Activated CD8-positive, alpha-beta memory T cell treated with anti-CD3 and anti-CD28 coated beads for 1 hour (primary cell): ENCODE measurements at places on chromosomes 11 and 22.

GRCh38 chr11:3171931-3172560, 6.9 kb upstream of the OSBPL5 start:
- no peak for DNase-seq

- DNase-seq = no peak
These were observed 21.6 kb downstream of the MAPK1 start for GRCh38 chr22:21845558-21846453.

GRCh38 chr22:29260031-29260560, 7.7 kb downstream of the RHBDD3 start:
- no peak for DNase-seq

GRCh38 chr11:120931057-120931779, 92.7 kb upstream of the TBCEL start:
- DNase-seq = no peak

DNA sequence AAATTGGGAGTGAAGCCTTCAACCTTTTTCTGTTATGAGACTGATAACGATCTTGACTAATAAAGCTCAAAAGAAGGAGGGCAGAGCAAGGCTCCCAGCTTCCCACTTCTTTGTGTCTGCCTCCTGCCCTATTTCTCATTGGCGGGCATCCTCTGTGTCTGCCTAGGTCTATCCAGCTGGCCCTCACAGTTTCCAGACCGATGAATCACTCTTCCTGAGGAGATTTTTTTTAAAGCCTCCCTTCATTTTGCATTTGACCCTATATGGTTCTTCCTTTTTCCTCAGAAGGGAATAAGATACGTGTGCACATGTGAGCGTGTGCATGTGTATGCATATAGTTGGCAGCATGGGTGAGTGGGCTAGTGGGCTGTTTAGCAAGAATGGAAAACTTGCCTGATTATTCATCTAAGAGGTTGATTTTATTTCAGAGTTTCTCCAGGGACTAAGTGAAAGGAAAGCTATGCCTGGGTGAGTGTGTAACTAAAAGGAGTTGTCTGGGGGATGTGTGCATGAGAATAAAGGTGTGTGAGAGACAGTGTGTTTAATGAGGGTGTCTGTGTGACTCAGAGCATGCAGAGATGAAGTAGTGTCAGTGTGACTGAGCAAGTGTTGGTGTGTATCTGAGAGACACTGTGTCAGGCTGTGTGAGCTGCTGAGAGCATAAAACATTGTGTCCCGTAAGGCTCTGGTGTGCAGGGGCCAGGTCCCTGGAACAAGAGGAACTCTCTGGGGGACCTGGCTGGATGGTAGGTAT, 12.2 kb downstream of the PHLDB1 start:
- DNase-seq = no peak

DNA sequence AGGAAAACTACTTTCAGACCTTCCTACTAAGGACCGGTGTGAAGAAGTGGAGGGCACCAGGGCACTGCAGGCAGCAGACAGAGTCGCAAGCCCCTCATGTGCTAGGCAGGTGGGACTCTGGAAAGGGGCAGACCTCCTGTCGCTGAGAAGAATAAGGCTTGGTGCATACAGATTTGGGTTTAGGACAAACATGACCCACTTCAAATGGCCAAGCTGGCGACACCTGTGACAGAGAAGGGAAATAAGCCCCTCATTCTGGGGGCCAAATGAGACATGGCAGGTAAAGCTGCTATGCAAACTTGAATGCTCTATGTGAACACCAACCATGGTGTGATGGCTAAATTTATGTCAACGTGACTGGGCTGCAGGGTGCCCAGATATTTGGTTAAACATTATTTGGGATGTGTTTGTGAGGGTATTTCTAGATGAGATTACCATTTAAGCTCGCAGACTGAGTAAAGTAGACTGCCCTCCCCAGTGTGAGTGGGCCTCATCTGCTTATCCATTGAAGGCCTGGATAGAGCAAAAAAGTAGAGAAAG, 112.4 kb upstream of the PITPNB start:
- no peak for DNase-seq

DNA sequence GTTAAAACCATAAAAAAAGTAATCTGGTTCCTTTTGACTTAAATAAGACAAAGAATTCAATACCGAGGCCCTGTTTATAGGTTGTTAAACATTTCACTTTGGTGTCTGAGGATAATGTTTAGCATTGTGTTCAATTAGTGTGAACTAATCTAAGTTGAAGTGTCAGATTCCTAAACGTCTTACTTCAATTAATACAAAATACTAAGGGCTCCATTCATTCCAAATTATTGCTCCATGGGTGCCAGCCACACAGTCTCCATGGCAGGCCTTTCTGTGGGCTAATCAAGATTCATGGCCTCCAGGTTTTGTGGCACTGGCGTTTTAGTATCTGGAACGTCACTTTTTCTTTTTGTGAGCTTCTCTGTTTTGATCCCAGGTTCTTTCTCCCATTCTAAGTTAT, 89.4 kb downstream of the TMEM135 start:
- no peak for DNase-seq

- no peak for DNase-seq
These were observed 94.1 kb downstream of the USP35 start for GRCh38 chr11:78282821-78283220.

GRCh38 chr22:45743687-45744086, 72.1 kb downstream of the ATXN10 start:
- DNase-seq = no peak

- DNase-seq = no peak
These were observed 2.5 kb downstream of the DBX1 start for GRCh38 chr11:20157728-20158127.

DNA sequence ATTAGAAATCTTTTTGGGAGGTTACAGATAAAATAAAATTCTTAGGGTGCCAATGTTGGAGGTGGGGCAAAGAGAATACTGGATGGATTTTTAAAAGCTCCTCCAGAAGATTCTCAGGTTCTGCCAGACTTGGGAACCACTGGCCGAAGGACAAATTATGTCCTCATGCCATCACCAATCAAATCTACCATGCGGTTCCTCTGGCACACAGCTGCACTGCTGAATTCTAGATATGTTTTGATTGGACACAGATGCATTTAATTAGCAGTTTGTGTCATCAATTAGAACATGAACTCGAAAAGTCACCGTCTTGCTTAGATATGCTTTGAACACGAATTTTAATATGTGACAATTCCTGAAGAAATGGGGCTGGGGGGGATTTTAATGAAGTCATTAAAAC, 1269.2 kb downstream of the LRRC4C start:
- DNase-seq = no peak

GRCh38 chr11:73160005-73160760, 18.1 kb upstream of the FCHSD2 start:
- no peak for DNase-seq

GRCh38 chr11:131904756-131905155, 534.3 kb downstream of the NTM start:
- DNase-seq = no peak

DNA sequence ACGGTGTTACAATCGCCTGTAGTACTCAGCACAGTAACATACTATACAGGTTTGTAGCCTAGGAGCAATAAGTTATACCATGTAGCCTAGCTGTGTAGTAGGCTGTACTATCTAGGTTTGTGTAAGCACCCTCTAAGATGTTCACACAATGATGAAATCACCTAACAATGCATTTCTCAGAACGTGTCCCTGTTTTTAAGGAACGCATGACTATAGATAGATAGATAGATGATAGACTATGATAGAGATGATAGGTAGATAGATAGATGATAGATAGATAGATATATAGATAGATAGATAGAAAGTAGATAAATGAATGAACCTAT, 203.9 kb downstream of the FAM76B start:
- DNase-seq = no peak

DNA sequence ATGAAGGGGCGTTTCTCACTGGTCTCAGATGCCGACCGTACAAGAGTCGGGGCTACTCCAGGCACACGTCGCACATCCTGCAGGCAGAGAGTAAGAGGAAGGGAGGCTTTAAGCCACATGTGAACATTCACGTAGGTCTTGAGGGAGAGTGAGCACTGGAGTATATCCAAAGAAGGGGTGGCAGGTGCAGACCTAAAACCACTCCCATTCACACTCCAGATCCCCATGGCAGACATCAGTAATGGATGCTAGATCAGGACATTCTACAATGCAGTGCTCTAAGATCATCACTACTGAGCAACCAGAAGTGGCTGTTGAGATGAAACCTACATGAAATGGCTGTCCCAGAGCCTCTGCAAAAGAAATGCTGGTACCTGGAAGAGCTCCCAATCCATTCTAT, 39.0 kb downstream of the WT1 start:
- DNase-seq = no peak

- DNase-seq = no peak
These were observed 69.7 kb upstream of the SLC6A5 start for GRCh38 chr11:20529757-20530156.

DNA sequence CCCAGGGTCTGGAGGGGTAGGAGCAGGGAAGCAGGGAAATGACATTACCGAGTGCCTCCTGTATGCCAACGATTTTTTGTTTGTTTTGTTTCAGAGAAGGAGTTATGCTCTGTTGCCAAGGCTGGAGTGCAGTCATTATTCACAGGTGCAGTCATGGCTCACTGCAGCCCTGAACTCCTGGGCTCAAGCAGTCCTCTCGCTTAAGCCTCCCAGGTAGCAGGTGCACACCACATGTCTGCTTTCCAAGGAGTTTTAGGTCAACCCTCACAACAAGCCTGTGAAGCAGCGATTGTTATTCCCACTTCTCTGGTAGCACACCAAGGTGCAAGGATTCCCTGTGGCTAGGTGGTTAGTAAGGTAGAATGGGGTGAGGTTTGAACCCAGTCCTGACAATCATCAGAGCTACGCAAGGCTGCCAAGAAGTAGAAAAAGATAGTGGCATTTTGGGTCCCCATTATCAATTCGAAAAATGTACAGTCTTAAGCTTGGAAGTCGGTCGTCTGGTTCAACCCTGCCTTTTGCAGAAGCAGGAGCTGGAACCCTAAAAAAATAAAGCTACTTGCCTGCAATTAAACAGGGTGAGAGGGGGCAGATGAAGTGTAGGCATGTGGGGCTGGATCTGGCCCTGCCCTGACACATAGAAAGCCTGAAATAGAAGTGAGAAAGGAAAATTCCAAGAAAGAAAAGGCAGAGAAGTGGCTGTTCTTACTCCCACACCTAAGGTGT, 9.1 kb downstream of the UCP3 start:
- no peak for DNase-seq

DNA sequence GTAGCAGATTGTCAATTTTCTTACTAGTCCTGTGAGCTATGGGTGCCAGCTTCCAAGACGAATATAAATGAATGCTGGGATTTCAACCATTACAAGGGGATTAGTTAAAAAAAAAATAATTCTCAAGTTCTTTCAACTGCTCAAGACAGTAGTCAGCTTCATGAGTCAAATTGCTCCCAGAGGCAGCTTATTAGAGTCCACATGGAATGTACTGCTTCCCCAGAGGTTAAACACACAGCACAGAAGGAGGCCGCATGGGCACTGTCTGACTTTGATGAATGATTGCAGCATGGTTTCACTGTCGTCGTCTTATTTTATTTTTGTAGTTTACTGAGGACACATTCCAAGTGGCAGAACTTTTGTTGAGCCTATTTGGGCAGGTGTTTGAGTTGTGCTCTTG, 563.2 kb downstream of the TMEM135 start:
- no peak for DNase-seq

DNA sequence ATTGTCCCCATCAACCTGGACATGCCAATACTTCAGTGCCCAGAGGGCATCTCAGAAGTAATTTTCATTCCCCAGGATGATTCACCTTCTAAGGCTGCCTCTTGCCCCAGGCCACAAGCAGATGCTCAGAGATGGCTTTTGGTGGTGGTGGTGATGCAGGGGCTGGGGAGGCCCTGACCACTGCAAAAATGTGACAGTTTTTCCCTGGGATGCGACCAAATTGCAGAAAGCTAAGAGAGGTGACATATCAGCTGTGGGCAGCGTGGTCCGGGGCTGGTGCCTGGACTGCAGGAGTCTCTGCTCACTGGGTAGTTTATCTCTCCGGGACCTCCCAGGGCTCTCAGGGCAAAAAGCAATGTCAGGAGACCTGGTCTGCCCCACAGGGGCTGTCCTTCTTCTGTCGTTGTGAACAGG, 39.7 kb upstream of the ACCSL start:
- DNase-seq = no peak

DNA sequence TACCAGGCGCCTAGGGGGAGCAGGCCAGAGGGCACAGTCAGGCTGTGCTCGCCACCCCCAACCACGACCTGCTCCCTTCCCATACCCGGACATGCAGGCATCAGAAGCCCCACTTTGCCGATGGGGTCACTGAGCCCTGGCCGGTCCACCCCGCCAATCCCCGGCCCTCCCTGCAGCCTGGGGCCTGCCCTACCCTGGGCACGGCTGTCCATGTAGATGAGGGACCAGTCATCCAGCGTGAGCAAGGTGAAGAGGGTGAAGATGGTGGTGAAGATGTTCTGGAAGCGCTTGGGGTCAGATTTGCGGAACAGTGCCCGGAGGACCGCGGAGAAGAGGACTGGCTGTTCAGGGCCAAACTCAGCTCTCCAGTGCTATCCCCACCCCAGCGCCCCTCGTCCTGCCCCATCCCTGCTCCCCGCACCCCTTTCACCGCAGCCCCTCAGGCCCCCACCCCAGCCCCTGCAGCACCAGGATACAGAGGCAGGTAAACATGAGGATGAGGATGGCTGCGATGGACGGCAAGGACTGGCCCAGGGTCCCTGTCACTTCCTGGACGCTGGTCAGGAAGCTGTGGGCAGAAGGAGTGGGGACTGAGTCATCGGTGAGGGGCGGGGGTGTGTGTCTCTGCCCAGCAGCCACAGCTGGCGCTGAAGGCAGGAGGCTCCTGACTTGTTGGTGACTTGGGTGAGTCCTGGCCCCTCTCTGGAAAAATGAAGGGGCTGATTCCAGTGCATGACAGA, 5.5 kb downstream of the CATSPER1 start:
- no peak for DNase-seq

DNA sequence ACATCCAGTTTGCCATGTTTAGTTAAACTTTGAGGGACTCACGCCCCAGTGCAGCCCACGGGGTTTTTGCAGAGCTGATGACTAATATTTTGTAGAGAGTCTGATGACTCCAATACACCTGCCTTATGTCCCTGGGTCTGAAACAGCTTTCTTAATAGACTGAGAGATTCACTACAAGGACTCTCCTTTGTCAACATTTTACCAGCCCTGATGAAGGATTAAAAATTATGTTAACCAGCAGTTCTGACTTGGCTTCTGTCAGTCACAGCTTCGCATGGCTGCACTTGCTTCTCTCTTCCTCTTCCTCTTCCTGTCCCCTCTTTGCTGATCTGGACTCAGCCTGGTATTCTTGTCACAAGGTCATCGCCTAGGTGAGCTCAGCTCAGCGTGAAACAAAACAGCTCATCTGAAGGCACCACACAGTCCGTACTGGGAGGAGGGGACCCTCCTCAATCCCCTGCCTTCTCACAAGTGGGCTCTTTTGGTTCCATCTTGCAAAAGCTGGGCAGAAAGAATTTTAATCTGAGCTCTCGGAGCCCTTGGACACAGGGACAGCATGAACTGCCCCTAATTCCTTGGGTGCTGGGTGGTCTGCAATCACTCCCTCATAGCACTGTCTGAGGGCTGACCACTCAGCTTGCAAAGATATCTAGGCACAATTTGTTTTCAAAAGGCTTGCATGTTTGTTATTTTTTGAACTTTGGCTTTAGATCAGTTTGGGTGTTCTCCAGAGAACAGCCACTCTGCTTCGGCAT, 38.1 kb upstream of the POU2AF1 start:
- no peak for DNase-seq

- no peak for DNase-seq
These were observed 128.8 kb downstream of the SGSM3 start for GRCh38 chr22:40499209-40499623.
